ENCODE measurements at places on chromosomes 5 and 9.

- DNase-seq: no peak
Measured at GRCh38 chr5:116299746-116300640, 215.2 kb downstream of the COMMD10 start.

GRCh38 chr9:124831642-124832364 is 21.5 kb upstream of the WDR38 start:
- DNase-seq: no peak

DNA sequence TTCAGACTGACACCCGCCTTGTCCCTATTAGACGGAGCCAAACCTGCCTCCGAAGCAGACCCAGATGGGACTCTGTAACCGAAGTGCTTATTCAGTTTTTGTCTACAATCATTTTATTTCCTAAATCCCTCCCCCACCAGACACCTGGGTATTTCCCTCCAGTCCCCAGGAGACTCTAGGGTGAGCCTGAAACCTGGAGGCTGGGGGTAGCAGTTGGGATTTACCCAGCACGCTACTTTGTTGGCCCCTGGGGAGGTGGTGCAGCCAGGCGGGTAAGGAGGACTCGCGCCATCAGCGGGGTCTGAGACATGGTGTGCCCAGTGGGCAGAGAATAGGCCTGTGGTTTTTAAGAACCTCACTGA is 1.3 kb upstream of the LHX2 start:
- DNase-seq: no peak

DNA sequence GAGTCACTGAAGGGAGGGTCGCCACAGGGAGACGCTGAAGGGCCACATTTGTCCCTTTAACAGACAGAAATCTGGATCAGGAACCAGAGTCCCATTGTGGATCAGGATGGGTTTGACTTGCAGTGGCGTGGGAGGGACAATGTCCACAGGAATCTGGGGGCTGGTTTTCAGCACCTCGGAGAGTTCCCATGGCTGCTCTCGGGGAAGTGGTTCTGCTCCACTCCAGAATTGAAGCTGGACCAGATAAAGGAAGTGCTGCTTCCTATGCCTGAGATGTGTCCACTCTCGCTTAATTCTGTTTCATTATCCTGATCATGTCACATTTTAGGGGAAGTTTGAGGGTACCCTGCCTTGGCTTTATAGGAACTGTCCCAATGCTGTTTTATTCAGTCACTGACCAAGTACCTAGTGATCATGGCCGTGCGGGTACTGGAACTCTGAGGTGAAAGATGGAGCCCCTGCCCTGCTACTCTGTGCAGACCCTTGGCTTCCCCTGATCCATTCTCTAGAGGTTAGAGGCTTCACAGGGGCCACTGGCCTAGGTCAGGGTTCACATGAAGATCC is 28.7 kb downstream of the ENHO start:
- DNase-seq: peak; percentile 35

- no peak for DNase-seq
Measured at GRCh38 chr9:110260911-110261310, 4.6 kb upstream of the TXN start.

DNA sequence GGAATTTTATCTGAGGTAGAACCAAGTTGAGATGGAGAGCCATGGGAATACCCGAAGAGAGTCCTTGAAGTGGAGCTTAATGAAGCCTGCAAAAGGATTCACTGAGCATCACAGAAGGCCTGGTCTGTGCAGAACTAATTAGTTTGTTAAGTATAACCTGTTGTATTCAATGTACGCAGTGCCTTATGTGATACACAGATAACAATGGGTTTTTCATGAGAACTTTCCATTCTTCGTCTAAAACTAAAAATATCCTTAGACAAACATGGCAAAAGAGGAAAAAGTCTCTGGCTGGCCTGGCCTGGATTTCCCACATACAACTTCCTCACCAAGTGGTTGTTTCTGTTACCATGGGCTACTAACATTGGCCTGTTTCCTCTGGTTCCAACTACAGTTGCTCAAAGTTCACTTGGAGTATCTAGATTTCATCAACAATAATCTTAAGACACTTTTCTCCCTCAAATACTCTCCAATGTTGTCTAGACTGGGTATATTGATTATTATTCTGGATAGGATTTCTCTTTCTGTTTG is 237.6 kb upstream of the ZNF462 start:
- DNase-seq: no peak

- DNase-seq: no peak
Measured at GRCh38 chr5:68848091-68848490, 245.7 kb upstream of the SLC30A5 start.

DNA sequence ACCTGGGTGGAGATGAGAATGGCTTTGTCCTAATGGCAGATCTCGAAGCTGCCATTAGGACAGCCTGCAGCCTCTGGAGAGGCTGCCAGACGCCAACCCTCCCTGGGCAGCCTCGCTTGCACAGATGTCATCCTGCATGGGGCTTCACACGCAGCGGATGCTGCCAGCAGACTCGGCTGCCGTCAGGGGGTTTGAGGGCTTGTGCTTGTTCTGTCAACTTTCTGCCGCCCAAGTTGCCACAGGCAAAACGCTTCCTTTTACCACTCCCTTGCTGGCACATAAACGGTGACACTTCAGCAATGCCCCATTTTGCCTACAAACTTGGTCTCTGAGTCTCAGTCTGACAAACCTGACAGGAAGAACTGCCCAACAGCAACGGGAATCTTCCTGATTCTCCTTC is 24.7 kb downstream of the DAP start:
- DNase-seq: no peak

All from astrocyte of the spinal cord (primary cell).